A549 treated with Hydrocortisone at 1 μM for 4 hours (cell line): ENCODE measurements at places on chromosomes 5 and 9. TPM values are rescaled to one million over a fixed set of nuclear protein-coding genes. Genes with fewer than 3 reads are reported as not detected.

TSSK1B gene
- not detected in 5 replicates for total RNA-seq

RASGRF2 gene
- total RNA-seq = 1.2 to 1.6 TPM (median 1.4 TPM) in 5 replicates

IFNA2 gene
- not detected in 5 replicates for total RNA-seq

BTNL8 gene
- total RNA-seq = not detected in 5 replicates

C7 gene
- total RNA-seq = not detected in 5 replicates

GNA14 gene
- 0.03 to 0.14 TPM in 2 of 5 replicates, not detected in the others for total RNA-seq
